Hindlimb muscle (tissue), 1 donor: ENCODE measurements at places on chromosomes 16 and 17. TPM values are rescaled to one million over a fixed set of nuclear protein-coding genes. Genes with fewer than 3 reads are reported as not detected.

- no peak for DNase-seq
Measured at GRCh38 chr17:20263595-20263994, 203.7 kb downstream of the LGALS9B start.

DNA sequence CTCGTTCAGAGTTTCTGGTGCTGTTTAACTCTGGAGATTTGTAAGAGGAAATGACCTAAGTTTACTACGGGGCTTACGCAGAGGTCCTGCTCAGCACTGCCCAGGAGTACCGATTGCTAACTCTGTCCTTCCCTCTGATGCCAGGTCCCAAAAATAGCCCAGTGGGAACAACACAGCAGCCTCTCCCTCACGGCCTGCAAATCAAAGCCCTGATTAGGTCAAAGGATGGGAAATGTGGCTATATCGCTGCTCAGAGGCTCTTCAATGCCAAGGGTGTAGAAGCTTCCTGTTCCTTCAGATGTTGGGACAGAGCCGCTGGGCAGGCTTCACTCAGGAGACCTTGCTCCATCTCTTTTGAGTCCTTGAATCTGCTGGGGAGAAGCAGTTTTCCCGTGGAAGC, 174.2 kb upstream of the KCNJ16 start:
- DNase-seq, result no peak

DNA sequence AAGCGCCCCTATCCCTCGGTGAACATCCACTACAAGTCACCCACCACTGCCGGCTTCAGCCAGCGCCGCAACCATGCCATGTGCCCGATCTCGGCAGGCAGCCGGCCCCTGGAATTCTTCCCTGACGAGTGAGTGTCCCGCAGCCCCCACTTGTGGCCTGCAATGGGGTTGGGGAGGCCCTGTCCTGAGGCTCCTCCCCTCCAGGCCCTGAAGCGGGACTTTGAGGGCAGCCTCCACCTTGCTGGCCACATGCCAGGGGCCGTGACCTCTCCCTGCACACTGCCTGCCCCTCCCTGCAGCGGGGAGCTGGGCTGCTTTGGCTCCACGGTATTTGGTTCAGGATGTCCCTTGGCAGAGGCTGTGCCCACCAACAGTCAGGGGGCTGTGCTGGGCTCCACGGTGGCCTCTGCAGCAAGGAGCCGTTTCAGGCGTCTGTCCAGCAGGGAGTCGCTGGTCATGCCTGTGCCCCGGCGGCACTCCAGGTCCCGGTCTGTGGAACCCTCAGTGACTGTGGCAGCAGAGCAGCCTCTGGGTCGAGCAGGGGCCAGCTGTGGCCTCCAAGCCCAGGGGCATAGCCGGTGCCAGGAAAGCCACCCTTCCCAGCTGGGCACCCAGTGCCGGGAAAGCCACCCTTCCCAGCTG, 8.3 kb downstream of the NME3 start:
- DNase-seq, result no peak

- DNase-seq, result peak; percentile 67
Measured at GRCh38 chr16:75087375-75087979, 29.1 kb downstream of the LDHD start.

DNA sequence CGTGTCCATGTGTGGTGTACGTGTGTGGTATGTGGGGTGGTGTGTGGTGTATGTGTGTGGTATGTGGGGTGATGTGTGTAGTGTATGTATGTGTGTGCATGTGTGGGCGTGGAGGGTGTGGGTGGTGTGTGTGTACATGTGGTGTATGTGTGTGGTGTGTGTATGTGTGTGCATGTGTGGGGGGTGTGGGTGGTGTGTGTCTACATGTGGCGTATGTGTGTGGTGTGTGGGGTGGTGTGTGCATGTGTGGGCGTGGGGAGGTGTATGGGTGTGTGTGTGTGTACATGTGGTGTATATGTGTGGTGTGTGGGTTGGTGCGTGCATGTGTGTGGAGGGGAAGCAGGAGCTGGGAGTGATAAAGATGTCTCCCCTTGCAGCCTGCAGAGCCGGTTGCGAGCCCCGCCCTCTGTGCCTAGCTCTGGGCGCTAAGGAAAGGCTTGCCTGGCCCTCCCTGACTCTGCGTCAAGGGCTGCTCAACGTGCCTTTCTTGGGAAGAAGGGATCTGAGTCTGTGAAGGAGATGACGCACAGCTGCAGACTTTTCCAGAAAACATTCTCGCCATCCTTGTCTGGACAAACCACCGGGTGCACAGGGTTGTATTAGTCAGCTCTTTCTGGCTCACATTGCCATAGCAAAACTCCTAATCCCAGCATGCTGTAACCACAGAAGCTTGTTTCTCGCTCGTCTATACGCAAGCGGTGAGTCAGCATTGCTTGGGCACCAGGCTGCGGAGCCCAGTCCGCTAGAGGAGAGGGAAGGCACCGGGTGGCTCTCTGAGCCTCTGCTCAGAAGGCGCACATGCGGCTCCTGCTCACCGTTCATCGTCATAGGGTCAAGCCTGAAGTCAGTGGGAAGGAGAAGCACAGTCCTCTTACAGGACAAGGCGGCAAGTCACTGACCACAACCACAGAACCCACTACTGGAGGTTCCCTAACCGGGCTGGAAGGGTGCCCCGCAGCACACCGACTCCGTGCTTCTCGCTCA, 2.0 kb upstream of the CD300H start:
- peak; percentile 27 for DNase-seq

SLFN14 gene
- 0.19 TPM for polyA plus RNA-seq
